NCI-H1694 treated with DMSO at 0.1 percent for 48 hours (cell line): ENCODE measurements at places on chromosomes 2 and 18.

DNA sequence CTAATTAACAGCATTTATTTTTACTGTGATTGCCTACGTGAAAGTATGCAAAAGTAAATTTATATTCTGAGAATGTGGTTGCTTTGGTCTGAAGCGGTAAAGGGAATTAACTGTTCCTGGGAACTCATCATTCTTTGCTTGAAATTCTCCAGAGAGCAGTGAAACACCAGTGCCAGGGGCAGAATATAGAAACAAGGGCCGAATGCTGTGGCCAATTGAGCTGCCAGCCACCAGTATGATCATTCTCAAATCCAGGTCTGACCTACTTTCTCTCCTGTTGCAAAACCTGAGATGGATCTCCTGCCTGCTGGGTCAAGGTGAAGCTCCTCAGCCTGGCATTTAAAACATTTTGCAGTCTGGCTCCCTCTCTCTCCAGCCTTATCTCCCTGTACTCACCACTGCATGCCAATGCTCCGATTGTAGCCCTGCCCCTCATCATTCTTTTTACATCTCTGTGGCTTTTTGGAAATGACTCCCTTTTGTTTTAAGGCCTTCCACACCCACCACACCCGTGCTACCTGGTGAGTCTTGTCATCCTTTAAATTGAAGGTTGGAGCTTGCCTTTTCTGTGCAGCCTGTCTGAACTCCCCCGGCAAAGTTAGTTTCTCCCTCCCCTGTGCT is 94.5 kb upstream of the TMEM178A start:
- DNase-seq, result no peak

DNA sequence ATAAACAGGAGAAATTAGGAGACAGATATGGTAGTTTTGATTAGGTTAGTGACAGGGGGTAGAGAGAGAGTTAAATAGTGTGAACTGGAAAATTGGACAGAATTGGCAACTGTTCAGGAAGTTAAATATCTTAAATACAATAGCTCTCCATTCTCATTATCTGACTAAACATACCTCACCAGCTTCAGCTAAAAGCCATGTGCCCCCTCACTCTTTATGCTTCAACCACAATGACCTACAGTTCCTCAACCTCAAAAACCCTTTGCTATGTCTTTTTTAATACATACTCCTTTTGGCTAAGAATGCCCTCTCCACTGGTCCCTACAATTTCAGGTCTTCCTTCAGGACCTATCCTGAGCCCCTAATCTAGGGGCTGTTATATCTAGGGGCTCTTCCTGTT is 740.2 kb upstream of the ZEB2 start:
- DNase-seq, result no peak

DNA sequence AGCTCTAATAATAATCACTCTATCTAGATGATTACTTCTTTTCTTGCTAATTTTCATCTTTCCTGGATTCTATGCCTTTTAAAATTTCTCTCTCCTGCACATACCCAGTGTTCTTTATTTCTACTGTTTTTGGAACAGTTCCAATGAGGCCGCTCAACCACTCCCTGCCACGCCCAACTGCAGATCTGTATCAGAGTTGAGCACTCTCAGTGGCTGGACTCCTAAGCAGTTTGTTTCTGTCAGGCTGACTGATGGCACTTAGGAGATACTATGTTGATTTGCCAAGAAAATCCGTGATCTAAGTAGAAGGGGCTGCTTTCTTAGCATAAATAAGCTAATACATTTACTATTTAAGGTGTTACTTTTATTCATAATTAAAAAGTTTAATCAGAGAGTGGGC is 192.8 kb downstream of the ARHGAP15 start:
- no peak for DNase-seq

- no peak for DNase-seq
Observed at GRCh38 chr2:167686691-167687090, 560.7 kb downstream of the STK39 start.

- DNase-seq, result no peak
Observed at GRCh38 chr2:25976983-25977741, 5.1 kb downstream of the KIF3C start.

DNA sequence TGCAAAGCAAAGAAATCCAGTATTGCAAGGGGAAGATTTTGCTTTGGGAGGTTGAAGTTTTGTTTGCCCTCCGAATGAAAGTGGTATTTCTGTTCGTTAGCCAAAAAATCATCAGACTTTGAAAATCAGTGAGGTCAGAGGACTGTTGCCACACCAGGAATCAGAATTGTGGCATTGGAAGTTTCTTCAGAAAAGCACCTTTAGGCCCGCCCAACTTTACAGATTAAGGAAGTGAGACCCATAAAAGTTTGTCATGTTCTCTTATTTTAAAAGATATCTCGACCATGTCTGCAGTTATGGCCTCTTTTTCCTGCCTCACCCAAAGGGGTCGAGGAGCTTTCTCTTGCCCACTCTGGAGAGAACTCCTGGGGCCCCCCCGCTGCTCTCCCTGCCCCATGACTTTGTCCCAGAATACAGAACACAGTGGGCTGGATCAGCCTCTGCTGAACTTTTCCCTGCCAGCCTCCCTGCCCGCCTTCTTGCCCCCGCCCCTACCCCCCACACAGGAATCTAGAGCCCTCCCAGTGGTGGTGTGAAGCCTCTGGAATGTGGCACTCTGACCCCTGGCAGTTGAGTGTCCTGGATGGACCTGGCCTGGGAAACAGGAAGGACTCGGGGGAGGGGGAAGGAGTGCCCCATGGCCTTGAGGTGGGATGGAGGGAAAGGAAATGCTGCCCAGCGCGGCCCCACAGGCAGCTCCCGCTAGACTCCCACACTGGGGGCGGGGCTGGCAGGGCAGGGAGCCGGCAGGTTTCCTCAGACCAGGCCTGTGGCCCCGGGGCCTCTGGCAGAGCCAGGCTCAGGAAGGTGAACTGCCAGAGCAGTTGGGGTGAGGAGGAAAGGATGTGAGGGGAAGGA is 25.3 kb downstream of the CRIM1 start:
- DNase-seq, result no peak

DNA sequence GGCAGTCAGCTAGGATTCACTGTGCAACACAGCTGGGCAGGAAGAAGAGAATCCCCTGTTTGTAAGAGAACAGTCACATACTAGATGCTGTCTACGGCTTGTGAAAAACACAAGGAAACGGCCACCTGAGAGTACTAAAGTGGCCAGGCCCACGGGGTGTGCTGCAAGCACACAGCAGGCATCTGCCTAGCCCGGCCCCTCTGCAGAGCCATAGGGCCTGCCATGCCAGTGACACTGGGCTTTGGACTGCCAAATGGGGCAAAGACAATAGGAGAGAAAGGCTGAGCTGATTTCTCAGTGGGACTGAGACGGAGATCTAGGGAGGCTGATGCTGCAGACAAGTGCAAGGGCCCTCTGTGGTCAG is 10.3 kb downstream of the TUBB6 start:
- DNase-seq, result no peak

DNA sequence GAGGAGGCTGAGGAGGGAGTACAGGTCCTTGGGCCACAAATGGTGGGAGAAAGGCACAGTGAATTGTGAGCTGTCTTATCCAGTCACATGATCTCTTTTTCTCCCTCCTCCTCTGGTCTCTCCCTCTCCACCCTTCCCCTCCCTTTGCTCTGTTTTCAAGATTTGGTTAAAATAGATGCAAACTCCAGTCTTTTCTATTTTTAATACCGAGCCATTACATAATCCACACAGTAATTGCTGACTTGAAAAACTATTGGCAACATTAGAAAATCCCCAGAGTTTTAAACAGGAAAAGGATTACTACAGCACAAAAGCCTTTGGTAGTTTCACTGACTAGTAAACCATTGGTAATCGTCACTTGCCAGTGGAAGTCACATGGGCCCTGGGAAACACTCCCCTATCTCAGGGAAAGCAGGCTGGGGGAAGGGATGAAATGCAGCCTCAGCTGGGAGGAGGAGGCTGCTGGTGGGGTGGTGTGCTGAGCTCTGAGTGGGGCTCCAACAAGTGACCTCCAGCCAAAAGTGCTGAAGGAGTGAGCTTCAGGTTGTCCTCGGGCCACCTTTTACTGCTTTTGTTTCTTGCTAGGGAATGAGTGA is 57.4 kb upstream of the PCBP1 start:
- no peak for DNase-seq

DNA sequence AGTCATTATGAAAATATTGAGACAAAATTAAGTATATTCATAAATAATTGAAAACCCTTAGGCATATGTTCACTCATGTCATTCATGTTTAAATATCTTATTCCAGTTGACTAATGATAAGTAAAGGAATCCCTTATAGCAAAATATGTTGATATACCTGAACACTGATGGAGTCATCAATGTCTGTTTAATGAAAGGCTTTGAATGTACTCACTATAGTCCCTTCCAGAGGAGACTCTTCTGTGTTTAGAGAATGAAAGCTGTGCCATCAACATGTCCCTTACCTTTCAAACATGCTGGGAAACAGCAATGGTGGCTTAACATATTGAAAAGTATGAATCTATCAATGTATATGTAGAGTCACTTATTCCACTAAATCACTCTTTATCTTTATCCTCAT is 242.9 kb downstream of the KCNJ3 start:
- no peak for DNase-seq

DNA sequence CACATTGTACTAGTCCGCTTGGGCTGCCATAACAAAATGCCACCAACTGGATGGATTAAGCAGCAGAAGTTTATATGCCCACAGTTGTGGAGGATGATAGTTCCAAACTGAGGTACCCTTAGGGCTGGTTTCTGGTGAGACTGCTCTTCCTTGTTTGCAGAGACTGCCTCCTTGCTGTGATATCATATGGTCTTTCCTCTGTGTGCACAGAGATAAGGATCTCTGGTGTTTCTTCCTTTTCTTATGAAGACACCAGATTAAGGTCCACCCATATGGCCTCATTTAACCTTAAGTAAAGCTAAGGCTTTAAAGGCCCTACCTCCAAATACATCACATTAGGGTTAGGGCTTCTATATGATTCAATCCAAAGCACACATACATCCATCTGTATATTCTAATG is 738.2 kb upstream of the GCFC2 start:
- no peak for DNase-seq

DNA sequence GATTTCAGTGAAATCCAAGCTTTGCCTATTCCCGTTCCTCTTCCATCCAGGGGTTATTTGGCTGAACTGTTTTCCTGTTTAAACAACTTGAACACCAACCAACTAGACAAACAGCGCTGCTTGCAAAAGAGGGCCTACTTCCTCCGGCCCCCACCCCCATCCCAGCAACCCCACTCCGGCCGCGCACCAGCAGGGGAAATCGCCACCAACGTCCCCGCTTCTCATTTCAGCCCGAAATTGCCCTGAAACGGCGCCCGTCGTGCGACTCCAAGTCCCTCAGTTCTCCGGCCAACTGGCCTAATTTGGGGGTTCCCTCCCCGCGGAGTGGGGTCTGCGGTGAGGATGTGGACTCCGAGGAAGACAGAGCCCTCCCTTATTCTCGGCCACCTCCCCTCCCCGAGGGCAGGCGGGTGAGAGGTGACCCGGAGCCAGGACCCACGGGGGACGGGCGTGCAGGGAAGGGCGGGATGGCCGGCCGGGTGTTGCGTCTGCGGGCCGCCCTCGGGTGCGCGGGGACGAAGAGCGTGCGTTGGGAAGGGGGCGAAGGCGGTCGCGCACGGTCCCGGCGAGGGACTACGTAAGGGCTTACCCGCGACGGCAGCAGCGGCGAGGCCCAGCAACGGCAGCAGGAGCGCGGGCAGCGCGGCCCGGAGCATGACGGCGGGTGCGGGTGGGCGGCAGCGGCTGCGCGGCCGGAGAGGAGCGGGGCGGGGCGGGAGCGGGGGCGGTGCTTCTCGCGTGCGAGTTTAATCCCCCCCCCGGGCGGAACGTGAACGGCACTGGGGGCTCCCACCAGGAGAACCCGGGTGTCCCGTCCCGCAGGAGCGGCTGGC is at the start of gene CD302:
TSS of gene CD302 (minus strand) at position 666 of the 833 bp plus-strand sequence. CDS start at position 656, 10 bp downstream.
- no peak for DNase-seq

GRCh38 chr2:203706403-203706802 is at the start of gene CD28:
Gene CD28 (plus strand): TSS chr2:203706639. CDS start chr2:203706697, 58 bp downstream.
- no peak for DNase-seq

GRCh38 chr18:45212181-45213039 is 402.9 kb upstream of the SLC14A2 start:
- peak; percentile 56 for DNase-seq

- DNase-seq, result no peak
Observed at GRCh38 chr2:203733684-203734083, 27.2 kb downstream of the CD28 start.

GRCh38 chr18:37550118-37550875 is 15.3 kb downstream of the CELF4 start:
- DNase-seq, result no peak

- DNase-seq, result no peak
Observed at GRCh38 chr18:45836242-45837205, 11.0 kb downstream of the SIGLEC15 start.

- no peak for DNase-seq
Observed at GRCh38 chr18:433298-433697, 67.2 kb downstream of the COLEC12 start.

DNA sequence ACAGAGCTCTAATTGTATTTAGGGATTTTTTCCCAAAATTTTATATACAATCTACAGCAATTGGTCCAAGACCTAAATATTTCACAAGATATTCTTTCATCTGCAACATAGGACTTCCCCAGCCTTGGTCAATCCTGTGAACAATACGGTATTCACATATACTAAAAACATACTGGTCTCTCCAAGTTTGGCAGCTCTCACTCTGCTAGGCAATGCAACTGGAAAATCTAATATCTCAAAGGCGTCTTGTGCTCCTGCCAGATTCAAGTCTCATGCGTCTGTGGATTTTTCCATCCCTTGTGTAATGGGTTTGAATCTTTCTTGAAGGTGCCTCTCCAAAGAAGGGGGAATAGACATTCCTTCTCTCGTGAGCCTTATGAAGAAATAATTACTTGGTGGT is 27.4 kb upstream of the MBOAT2 start:
- DNase-seq, result no peak

DNA sequence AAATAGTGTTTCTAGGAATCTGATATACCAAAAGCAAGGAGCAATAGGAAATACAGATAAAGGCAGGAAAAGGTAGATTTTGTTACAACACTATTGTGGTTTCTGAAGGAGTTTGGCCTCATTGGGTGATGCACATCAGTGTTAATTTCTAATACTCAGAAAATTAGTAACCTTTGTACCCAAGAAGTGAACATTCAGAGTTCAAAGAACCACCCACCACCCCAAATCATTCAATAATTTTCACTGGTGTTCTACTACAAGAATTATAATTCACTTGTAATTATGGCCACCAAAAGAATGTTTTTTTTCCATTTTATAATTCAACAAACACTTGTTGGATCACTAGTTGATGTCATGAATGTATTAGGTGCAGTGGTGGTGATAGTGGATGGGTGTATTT is 183.3 kb downstream of the UBE2E3 start:
- DNase-seq, result no peak

GRCh38 chr2:34098256-34098655 is 499.2 kb upstream of the FAM98A start:
- DNase-seq, result no peak
